ENCODE measurements at places on chromosomes 2 and 18. TPM values are rescaled to one million over a fixed set of nuclear protein-coding genes. Genes with fewer than 3 reads are reported as not detected.

DNA sequence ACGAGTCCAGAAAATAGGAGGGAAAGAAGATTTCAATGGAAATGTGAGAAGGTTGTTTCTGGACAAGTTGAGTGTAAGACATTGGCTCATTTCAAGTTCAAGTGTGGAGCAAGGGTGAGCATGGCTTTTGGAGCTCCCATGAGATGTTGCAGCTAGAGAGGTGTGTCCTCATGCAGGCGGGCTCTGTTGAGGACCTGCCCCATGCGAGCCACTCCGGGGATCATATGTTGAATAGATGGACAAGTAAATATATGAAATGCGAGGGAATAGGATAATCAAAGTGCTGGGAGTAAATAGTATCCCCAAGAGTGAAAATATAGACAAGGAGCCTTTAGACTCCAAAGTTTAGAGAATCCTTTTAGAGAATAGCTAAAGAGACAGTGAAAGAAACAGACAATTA is 200.4 kb upstream of the NRP2 start:
- no peak for DNase-seq

- no peak for DNase-seq
Measured at GRCh38 chr2:18540872-18541271, 19.6 kb downstream of the RDH14 start.

DNA sequence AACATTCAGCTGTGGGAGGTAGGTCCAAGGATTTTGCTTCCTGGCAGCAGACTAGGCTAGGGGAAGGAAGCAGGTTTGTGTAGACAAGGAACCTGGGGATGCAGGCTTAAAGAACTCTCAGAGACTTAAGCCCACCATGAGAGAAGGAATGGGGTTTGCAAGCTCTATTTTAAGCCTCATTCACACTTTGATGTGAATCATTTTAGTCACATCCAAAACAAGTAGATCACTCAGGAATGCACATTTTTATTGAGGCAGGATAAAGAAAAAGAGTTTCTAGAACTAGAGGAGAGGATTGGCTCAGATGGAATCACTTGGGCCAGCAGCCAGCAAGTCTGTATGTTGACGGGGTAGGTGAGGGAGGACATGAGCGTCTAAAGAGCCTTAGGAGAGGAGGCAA is 3.3 kb upstream of the NAPG start:
- no peak for DNase-seq

Gene NEB
- total RNA-seq = 0.05 TPM

- DNase-seq = no peak
Measured at GRCh38 chr18:55783921-55784320, 195.9 kb upstream of the TCF4 start.

DNA sequence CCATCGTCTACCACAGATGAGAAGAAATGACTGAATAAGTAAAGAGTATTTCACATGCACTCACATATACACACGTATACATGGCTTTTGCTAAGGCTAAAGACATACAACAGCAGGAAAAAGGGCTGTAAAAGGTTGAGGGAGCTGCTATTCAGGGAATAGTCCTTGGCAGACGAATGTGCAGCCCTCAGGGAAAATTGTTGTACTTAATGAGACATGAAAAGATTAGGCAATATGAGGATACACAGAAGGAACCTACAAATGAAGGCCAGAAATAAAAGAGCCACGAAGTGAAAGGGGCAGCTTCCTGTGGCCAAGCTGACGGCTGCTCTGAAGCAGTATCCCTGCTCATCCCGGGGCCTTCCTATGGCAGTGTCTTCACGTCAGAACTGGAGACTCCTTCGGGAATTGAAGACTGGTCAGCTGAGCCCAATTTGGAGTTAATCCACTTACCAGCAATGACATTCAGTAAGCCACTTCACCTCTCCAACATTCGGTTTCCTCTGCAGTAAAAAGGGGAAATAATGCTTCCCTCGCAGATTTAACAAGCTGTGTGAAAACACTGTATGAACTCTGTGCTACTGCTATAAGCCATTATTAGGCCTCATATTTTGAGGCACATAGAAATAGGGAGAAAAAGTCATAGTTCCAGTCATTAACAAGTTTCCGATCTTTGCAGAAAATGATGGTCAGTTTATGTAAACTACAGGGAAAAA is 221.8 kb downstream of the STK39 start:
- no peak for DNase-seq

Gene PGAP1
- 30.1 TPM for total RNA-seq

GRCh38 chr2:237170020-237170419 is 84.3 kb downstream of the COPS8 start:
- no peak for DNase-seq

- no peak for DNase-seq
Measured at GRCh38 chr2:126413079-126413478, 242.9 kb upstream of the GYPC start.

- DNase-seq = no peak
Measured at GRCh38 chr2:55926974-55927373, 3.4 kb upstream of the EFEMP1 start.

Gene FEZ2
- total RNA-seq = 14.9 TPM

Gene UNC80
- total RNA-seq = not detected

DNA sequence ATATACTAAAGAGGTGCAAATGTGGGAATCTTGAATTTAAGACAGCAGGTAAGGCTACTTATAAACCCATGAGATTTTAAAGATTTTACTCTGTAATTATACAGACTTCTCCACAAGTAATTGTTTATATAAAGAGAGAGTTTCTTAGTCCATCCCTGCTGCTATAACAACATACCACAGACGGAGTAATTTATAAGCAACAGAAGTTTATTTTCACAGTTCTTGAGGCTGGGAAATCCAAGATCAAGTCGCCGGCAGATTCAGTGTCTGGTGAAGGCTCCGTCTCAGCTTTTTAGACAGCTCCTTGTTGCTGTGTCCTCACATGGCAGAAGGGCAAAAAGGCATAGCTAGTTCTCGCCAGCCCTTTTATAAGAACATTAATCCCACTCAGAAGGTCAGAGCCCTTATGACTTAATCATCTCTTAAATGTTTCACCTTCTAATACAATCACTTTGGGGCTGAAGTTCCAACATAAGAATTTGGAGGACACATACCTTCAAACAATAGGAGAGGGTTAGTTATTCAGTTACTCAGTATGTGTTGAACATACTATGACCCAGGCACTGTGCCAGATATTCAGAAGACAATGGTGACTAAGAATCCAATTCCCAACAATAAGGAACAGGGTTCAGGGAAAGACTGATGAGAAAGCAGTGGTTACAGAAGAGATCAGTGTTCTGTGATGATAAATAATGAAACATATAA is 466.0 kb downstream of the RIT2 start:
- DNase-seq = no peak

Gene CNRIP1
- not detected for total RNA-seq

Gene REL
- total RNA-seq = 97.2 TPM

- no peak for DNase-seq
Measured at GRCh38 chr2:217469203-217469810, 533.5 kb downstream of the TNS1 start.

All from activated T-helper 1 cell treated with anti-CD3 and anti-CD28 coated beads, Interleukin-12 subunit alpha, Interleukin-12 subunit beta, Interleukin-2, Interleukin-4 antibody, amounts not matched to agents 30 ng/mL and 10 ng/mL and 1 ng/mL, durations not matched to agents 14 hours and 24 hours and 36 hours (primary cell).